ENCODE measurements at places on chromosomes 1 and 21.

- peak; percentile 1 for DNase-seq
These were observed 1014.5 kb downstream of the BRINP3 start for GRCh38 chr1:189463166-189463565.

DNA sequence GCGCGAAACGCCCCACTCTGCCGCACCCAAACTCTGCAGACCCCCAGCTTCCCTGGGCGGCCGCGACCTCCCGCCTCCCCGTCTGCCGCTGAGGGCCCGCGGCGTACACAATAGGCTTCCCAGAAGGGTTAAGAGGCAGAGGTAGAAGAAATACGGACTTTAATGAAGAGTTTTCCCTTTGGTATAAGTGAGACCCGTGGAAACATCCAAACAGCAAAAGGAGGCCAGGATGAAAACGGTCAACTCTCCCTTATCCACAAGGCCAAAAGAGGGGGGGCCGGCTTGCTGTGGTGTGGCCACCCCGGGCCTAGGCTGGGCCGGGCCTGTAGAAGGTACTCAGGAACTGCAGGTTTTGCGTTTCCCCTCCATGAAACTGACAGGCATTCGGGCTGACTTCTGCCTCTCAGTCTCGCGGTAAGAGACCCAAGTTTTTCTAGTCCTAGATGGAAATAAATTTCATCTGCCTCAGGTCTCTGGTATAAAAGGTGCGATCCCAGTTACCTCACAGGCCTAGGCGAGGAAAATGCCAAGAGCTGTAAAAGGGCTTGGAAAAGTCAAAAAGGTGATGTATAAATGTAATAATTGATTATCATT lies 671 bp upstream of the PYGO2 start:
- DNase-seq, result no peak

- DNase-seq, result no peak
These were observed 7.8 kb upstream of the MUTYH start for GRCh38 chr1:45348020-45348419.

DNA sequence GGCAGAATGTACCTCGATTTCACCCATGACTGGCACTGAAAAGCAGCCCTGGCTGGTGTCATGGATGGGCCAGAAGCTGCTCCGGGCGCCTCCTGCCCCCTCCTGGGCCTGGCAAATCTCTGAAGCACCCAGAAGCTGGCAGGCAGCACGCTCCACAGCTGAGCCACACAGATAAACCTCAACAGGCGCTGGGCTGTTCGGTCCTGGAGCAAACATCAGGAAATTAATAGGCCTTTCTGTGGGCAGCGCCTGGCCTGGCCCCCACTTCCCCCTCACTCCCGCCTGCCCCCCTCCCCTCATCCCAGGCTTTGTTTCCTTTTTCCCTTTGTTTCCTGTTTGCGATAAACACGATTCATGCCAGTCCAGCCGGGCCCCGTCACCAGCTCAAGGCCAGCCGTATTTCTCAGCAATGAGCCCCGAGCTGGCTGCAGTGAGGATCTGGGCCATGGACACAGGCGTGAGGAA lies 20.1 kb upstream of the DISP3 start:
- no peak for DNase-seq

- DNase-seq, result no peak
These were observed 19.2 kb downstream of the NFYC start for GRCh38 chr1:40710581-40711315.

- DNase-seq, result no peak
These were observed 153.4 kb downstream of the ETS2 start for GRCh38 chr21:38958940-38959691.

DNA sequence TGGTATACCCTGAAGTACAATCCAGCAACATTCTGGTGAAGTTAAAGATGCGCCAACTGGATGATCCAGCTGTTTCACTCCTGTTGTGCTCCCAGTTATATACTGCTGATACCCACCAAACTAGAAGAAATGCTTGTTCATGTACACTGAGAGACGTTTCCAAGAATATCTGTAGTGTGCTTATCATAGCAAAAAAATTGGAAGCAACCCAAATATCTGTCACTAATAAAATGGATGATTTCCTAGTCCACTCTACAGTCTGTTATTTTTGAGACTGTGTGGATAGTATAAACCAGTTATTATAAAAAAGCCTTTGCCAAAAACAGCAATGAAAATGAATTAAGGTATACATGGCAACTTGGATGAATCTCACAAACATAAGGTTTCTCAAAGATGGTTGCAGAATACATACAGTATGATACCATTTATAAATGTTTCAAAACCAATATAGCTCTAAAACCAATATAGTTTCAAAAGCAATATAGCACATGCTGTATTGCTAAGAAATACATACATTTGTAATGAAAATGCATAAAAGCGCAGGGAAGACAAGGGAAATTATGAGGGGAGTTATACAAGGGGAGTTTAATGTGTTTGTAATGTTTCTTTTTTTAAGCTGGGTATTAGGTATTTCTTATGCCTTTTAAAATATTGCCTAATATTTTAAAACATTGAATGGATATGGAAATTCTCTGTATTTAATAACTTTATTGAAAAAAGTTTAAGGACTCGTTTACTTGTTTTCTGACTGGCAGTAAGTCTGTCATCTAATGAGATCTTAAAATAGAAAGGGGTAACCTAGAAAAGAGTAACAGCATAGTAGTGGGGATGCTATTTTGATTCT lies 36.5 kb downstream of the GPSM2 start:
- no peak for DNase-seq

DNA sequence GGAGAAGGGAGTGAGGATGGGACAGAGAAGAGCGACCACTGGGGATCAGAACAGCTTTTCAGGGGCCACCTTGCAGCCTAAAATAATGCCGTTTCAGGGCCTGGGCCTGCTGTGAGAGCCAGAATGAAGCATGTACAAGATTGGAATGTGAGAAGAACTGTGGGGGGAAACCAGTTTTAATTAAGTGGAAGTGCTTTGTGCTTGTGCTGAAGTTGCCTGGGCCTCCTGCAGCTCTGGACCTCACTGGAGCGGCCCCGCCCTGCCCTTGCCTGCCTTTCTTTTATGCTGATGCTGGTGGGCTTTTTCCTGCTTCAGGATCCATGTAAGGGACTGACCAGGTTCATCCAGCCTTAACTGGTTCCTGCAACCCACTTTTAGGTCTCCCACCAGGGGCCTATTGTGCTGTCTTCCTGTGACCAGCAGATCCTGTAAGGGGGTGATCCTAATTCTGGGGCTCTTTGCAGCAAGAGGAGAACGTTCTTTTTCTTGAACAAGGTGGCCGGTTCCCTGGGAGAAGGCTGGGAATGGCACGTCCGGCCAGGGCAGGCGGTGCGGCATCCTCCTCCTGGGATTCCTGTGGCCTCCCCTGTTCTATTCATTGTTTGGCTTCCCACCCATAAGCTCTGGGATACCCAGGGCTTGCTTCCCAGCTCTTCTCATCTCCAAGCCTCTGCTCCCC lies 3.2 kb downstream of the C1orf226 start:
- DNase-seq, result no peak

DNA sequence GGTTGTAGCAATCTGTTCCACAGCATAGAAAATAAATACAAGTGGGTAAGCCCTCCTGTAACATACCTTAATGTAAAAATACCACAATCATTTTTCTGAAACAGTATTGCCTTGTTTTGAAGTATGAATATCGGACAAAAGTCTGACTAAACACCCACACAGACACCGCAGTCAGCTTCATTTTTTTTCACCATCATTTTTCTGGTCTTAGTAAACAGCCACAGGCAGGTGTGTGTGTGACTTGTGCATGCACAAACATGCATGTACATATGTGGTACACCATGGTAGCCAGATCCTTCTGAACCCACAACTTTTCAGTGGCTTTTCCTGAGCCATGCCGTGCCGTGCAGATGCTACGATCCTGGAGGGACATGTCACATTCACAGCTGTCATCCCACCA lies 261.7 kb downstream of the PCP4 start:
- no peak for DNase-seq

DNA sequence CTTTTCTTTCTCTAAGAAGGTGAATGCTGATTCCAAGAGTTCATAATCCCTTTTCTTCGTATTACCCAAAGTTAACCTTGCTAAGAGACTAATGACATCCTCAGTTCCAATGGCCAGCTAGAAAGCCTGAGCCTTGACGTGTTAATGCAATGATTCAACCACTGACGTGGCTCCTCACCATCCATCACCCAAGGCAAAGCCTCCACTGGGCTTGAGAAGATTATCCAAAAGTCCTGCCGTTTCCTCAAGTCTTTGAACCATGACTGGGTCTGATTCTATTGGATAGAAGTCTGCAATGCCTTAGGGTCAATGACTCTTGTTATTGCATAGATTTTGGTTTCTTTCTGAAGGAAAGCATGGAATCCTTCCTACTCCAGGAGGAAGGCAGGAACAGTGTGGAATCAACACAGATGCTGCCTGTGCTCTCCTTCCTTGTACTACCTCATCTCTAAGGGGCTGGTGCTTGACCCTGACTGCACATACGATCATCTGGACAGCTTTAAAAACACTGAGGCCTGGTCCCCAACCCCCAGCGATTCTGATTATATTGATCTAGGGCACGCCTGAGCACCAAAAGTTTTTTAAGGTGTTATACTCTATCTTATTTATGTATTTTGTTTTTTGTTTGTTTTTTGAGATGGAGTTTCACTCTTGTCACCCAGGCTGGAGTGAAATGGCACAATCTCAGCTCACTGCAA lies 69.3 kb upstream of the ANGPTL1 start:
- DNase-seq, result no peak

GRCh38 chr1:182974506-182975191 lies 21.7 kb upstream of the SHCBP1L start:
- DNase-seq, result no peak
